T-helper 17 cell (primary cell): ENCODE measurements at places on chromosomes 7 and 10.

GRCh38 chr7:55473932-55474331 lies 98.4 kb downstream of the VOPP1 start:
- DNase-seq, result no peak

- no peak for DNase-seq
Measured at GRCh38 chr7:42193471-42194129, 43.4 kb downstream of the GLI3 start.

DNA sequence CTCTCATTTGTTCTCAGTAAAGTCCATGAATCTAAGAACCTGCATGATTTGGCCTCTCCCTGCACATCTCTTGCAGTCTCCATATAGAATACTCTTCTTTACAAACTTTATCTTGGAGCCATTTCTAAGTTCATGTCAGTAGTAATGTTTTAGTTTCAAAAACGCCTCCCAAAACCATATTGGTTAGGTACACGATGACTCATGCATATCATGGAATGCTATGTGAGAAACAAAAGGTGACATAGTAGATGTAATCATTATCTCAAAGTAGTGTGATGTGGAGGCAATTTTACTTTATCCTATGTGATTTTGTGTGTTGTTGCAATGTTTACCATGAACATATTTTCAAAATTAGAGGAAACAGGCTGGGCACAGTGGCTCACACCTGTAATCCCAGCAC lies 520.7 kb downstream of the KCNMA1 start:
- DNase-seq, result no peak

GRCh38 chr10:129717816-129718547 lies 246.1 kb downstream of the EBF3 start:
- no peak for DNase-seq

- DNase-seq, result no peak
Measured at GRCh38 chr10:70909326-70909935, 21.1 kb upstream of the PCBD1 start.

GRCh38 chr7:155467846-155468784 lies 10.2 kb downstream of the EN2 start:
- no peak for DNase-seq

DNA sequence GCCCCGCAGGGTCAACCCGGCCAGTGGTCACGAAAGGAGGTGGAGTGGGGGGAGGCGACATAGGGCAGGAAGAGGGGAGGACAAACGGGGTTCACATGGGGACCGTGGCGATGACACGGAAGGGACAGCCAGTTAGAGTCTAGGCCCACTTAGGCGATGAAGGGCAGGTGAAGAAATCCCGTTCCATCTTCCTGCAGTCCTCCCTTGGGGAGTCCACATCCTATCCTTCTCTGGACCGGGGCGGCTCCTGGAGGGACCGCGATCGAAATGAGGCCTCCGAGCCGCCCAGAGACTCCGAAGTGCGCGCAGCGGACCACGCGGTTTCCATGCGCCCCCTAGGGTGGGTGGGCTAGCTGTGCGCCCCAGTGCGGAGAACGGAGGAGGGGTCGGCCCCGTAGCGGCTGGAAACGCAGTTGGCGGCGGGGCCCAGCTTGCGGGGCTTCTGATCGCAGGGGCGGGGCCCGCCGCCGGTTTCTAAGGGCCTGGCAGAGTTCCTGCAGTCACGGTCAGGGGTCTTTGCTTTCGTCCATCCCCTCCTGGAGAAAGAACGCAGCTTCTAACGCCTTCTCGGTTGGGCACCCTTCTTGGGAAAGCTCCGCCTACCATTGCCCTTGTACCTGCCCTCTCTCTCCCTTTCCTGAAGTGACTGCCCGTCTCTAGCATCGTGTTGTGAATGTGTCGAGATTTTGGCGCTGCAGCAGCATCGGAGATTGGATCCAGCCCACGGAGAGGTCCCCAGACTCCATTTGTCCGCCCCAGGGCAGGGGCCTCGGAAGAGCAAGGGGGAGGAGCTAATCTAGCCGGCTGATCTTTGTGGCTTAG lies 17.9 kb upstream of the TMEM225B start:
- DNase-seq, result peak; percentile 21

- DNase-seq, result no peak
Measured at GRCh38 chr10:73211106-73211811, 35.8 kb downstream of the DNAJC9 start.

DNA sequence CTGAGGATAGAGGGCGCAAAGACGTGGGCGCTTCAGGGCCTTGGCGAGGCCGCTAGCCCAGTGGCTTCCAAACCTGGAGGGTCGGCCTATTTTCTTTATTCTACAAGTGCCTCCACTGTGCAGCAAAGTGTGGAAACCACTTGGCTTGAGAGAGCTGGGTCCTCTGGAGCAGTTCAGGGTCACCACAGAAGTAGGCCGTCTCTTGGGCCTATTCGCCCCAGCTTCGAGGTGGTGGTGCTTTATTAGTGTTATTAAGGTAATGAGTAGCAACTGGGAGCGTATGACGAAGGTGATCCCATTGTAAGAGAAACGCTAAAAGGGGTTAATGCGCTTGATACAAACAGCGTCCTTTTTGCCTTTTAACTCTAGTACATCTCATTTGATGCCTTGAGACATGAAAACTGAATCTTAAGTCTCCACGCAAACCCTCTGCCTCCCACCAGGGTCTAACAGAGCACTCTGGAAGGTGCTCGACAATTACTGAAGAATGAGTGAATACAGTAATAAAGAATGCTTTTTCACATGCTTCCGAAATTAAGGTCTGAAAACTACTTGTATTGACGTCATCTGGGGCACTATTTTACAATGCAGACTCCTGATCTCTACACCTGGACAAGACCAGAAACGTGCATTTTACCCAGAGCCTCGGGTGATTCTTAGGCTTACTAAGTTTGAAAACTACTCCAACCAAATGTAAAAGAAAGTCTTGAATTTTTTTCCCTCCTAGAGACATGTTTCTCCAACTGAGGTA lies 647 bp upstream of the GSAP start:
- no peak for DNase-seq

DNA sequence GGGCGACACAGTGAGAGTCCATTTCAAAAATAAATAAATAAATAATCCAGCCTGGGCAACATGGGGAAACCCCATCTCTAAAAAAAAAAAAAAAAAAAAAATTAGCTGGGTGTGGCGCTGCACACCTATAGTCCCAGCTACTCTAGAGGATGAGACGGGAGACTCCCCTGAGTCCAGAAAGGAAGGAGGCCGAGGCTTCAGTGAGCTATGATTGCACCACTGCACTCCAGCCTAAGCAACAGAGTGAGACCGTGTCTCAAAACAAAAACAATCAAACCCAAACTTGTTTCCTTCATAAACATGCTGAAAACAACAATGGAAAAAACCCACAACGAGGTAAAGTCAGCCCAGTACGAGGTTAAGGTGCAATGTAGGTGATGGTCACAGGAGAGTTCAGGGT lies 1.2 kb downstream of the COX19 start:
- DNase-seq, result no peak

GRCh38 chr10:58362027-58362789 lies 23.0 kb upstream of the TFAM start:
- DNase-seq, result no peak

DNA sequence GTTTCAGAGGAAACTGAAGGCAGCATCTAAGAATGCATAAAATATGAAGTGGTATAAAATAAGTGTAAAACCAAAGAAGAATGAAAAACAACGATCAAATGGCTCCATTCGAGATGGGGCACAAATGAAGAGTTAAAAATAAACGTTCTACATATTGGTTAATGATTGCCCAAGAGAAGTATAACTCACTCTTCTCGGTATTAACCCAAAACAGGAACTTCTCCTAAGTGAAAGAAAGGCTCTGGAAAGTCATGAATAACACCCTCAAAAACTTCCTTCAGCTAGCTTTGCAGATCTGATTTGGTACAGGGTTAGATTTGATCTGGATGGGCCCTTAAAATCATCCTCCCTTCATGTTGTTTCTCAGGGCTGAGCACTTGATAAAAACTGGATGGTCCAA lies 94.3 kb upstream of the ADO start:
- DNase-seq, result no peak

GRCh38 chr10:103666087-103666761 lies 172.7 kb downstream of the NEURL1 start:
- no peak for DNase-seq

DNA sequence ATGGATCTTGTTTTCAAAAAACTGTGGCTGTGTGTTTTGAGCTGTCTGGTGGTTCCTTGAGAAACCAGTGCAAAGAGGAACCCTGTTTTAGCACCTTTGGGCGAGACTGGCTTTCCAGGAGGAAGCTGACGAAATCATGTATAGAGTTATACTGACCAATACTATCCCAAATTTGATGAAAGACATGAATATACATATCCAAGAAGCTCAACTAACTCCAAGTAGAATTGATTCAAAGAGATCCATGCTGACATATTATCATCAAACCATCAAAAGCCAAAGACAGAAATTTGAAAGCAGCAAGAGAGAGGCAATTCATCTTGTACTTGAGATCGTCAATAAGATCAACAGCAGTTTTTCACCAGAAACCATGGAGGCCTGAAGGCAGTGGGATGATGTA lies 610.7 kb downstream of the DNAJB6 start:
- no peak for DNase-seq

DNA sequence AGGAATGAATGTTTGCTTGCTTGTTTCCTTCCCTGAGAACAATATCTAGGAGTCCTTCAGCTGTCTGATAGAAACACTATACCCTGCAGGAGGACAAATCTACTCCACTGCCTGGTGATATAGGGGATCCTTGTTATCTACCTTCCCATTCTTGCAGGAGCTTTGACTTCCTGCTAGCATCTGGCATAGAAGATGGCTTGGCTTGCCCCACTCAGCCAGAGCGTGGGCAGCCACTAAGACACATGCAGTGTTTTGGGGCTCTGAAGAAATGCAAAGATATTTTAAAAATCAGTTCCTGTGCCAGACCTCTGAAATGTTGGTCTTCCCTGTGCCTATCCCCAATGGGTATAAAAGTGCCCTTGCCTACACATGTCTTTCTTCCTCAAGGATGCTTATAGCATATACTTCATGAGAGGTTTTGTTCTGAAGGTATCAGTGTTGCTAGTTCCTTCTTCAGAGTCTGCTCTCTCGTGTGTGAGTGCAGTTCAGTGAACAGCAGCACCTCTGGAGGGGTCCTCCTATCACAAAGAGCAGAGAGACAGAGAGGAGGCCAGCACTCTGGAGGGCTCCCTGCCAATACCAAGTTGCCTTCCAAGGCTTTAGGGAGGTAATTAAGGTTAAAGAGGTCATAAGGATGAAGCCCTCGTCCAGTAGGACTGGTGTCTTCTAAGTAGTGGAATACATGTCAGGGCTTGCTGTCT lies 149.1 kb upstream of the CALCR start:
- DNase-seq, result no peak

DNA sequence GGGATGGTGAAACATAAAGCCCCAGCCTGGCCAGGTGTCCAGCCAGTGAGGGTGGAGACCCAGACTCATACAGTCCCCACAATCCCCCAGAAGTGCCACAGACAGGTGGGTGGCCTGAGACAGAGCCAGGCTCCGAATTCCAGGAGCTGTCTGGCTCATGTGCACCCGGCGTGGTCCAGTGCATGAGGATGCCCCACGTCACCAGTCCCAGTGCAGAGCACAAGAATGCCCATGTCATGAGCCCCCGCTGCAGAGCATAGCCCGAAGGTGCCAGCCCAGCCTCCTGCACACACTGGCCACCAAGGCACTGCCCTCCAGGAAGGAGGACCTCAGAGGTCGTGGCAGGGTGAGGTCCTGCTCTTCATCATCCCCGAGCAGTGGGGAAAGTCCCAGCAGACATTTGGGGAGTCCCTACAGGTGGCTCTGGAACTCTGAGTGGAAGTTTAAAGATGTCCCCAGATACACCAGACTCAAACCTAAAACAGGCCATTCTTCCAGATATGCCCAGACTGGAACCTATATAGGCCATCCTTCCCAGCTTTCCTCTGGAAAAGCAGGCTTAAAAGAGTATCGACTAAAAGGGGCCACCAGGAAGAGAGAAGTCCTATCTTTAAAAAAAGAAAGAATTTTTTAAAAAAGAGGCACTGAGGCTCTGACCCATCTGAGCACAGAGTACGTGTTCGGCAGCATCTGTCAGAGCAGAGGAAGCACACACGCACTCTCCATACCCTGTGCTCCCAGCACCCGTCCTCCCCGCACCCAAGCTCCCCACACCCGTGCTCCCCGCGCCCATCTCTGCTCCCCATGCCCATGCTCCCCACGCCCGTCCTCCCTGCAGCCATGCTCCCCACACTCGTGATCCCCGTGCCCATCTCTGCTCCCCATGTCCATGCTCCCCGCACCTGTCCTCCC lies 11.5 kb downstream of the DIP2C start:
- DNase-seq, result no peak

- DNase-seq, result no peak
Measured at GRCh38 chr10:20707251-20707650, 189.9 kb downstream of the NEBL start.

GRCh38 chr10:121281576-121281975 lies 316.7 kb downstream of the FGFR2 start:
- no peak for DNase-seq

GRCh38 chr7:155857141-155857540 lies 44.9 kb upstream of the SHH start:
- DNase-seq, result no peak

- no peak for DNase-seq
Measured at GRCh38 chr7:52586704-52587103, 448.7 kb upstream of the POM121L12 start.

DNA sequence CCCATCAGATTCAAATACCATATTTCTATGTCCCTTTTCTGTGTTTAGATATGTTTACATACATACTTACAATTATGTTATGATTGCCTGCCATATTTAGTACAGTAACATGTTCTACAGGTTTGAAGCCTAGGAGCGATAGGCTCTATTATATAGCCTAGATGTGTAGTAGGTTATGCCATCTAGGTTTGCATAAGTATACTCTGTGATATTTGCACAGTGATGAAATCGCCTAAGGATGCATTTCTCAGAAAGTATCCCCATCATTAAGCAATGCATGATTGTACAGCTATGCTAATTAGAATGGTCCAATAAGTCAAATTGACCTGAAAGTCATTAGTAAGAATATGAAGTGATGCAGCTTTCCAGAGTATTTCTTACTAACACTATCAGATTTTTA lies 1171.7 kb upstream of the LRRTM3 start:
- no peak for DNase-seq

GRCh38 chr10:99564361-99564760 lies 31.6 kb downstream of the NKX2-3 start:
- no peak for DNase-seq

GRCh38 chr10:128463991-128464760 lies 338.0 kb upstream of the MKI67 start:
- no peak for DNase-seq

DNA sequence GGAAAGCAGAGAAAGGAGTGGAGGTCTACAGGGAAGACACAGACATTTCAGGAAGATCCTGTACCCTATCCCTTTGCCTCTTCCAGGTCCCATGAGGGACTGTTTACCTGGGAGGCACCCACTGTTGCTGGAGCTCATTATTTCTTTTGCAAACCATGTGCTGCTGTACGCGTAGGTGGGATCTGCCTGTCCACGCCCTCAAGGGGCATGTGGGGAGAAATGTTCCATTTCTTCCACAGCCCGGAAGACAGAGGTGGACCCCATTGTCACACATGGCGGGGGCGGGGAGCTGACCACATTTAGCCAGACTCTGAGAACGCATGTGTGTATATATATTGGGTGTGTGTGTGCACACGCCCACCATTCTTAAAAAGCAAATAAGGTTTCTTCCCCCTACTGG lies 2.0 kb downstream of the PLXNA4 start:
- no peak for DNase-seq
